H7 (cell line): ENCODE measurements at places on chromosomes 16 and 17. TPM values are rescaled to one million over a fixed set of nuclear protein-coding genes. Genes with fewer than 3 reads are reported as not detected.

GRCh38 chr17:66950886-66951604, 13.5 kb upstream of the CACNG4 start:
- no peak for DNase-seq

DNA sequence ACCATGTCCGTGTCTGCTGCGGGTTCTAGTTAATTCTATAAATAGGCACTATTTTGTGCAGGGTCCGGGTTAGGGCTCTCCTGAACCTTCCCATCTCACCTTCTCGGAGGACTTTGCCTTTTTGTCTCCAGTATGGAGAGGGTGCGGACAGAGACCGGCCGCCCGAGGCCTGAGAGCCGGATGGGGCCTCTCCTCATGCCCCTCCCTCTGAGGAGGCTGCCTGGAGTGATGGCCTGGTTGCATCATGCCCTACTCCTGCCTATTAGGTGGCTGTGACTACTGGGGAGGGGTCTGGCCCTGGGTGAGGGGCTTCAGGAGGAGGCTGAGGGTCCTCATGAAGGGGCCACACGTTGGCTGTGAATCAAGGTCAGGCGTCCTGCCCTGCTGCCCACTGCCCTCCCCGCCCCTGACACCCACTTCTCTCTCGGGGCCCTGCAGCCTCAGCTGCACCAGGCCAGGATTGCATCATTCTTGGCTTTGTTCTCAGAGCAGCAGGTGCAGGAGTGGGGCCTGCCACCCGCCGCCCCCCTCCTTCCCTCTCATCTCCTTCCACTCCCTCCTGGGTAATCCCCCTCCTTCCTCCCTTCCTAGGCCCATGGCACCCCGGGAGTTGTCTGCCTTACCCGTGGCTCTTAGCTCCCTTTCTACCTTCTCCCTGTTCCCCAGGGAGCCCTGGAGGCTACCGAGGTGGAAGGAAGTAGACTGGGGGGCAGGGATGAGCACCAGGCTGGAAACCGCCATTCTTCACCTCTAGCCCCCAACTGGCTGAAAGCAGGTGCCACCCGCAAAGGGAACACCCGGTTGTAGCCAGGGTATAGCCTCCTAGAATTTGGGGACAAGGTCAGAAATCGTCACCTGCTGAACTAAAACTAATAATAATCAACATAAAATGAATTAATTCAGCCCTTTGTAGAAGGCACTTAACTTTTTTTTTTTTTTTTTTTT, 12.7 kb upstream of the ARHGAP23 start:
- peak; percentile 90 for DNase-seq

DNA sequence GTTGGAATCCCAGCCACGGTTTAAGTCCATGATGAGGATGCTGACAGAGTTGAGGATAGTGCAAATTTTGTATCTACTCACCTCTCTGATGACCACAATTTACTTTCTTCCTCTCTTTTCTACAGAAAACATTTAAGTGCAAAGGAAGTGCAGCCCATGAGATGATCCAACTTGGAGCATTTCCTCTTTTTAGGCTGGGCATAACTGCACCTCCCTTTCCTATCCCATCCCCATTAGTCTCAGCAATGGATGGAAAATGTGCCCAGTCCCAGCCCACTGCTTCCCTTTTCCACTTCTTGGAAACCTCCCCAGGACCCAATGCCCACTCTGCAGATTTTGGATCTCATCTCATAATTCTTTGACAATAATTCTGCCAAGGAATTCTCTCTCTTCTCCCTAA, 16.6 kb upstream of the CCL8 start:
- DNase-seq, result no peak

GRCh38 chr17:15780188-15780587, 48.1 kb downstream of the TBC1D26 start:
- no peak for DNase-seq

DNA sequence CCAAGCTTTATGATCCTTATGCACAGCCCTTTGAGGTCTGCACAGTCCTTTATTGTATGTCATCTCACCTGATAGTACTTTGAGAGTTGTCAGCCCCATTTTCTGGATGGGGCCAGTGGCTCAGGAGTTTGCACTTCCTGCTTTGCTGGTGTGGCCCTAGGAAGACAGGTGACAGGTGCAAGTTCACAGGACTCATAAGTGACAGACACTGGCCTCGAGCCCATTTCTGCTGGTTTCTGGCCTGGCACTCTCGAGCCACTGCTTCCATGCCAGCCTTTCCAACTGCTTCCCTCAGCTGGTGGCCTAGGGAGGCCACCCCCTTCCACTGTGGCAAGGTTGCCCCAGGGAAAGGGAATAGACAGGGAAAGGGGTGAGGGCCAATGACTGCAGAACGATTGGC, 84.4 kb upstream of the CCL1 start:
- no peak for DNase-seq

GRCh38 chr17:43671031-43671692, 9.4 kb upstream of the MEOX1 start:
- DNase-seq, result no peak

- no peak for DNase-seq
These were observed 44.3 kb upstream of the PLCG2 start for GRCh38 chr16:81734632-81735434.

- DNase-seq, result peak; percentile 35
These were observed 35.8 kb upstream of the SNN start for GRCh38 chr16:11632455-11632939.

DNA sequence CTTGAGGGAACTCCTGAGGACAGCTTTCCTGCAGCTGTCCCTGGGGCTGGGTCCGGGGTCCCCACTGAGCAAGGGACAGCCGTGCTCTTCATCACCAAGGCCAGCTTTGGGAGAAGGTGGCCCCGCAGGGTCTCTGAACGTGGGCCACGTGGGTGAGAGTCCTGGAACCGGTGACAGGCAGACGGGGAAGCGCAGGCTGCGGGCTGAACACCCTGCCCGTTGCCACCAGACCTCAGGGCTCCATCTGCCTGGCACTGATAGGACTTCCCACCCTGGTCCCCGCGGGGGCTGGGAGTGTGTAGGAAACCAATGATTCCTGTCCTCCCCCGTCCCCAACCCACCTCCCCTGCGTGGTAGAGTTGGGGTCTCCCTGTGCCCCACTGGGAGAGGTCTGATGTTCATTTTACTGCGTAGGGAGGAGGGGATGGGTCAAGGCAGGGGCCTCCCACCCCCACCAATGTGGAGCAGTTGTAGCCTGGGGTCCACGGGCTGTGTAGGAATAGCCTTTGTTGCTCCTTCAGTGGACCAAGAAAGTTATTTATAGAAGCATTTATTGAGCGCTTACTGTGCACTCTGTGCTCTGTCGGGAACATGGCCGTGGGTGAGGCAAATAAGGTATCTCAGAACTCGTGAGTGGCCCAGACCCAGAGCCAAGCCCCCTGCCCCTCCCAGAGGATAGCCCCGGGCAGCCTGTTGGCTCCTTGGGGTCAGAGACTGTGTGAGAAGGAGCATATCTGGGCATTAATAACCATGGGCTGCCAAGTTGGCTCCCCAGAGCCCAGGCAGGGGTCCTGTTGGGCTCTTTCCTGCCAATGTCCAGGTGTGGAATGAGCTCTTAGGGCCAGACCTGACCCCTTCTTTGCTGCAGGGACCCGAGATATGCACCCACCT, 1.3 kb downstream of the ADGRG1 start:
- DNase-seq, result no peak

GRCh38 chr17:7346761-7347614, 5.0 kb upstream of the KCTD11 start:
- DNase-seq, result peak; percentile 57

The TEPSIN gene
- 18.1 and 19.8 TPM in 2 replicates for total RNA-seq

The NOTUM gene
- 2.0 and 2.3 TPM in 2 replicates for total RNA-seq

The GLG1 gene
- 61.4 and 84.8 TPM in 2 replicates for total RNA-seq

The CDH1 gene
- 19.0 and 38.6 TPM in 2 replicates for total RNA-seq

The SLC38A8 gene
- not detected in 2 replicates for total RNA-seq

The NXN gene
- total RNA-seq, result 127 and 142 TPM in 2 replicates

The TLCD2 gene
- total RNA-seq, result 0.04 and 0.45 TPM in 2 replicates

The MT1A gene
- 1.1 TPM in 1 of 2 replicates, not detected in the other for total RNA-seq

The ARL17A gene
- total RNA-seq, result 4.9 and 7.7 TPM in 2 replicates

The TMEM92 gene
- total RNA-seq, result 7.3 and 7.5 TPM in 2 replicates

The WDR59 gene
- 25.7 and 32.0 TPM in 2 replicates for total RNA-seq

The HSD17B2 gene
- total RNA-seq, result 0.04 TPM in 1 of 2 replicates, not detected in the other
